ENCODE measurements at places on chromosomes 4 and X.

- no peak for DNase-seq
These were observed 108.6 kb downstream of the CENPC start for GRCh38 chr4:67436742-67437141.

DNA sequence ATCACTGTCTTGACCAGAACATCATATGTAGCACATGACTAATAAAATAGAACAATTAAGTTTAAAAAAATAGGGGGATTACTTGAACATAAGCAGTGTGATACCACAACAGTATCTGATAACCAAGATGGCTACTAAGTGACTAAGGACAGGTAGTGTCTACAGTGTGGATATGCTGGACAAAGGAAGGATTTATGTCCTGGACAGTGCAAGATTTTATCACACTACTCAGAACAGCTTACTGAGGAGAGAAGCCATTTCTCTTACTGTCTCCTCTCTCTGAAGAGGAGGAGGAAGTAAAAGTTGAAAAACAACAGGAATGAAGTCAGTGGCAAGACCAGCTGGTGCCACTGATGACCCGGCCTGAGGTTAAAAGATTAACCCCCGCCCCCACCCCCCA is 4.0 kb upstream of the SLC10A7 start:
- no peak for DNase-seq

DNA sequence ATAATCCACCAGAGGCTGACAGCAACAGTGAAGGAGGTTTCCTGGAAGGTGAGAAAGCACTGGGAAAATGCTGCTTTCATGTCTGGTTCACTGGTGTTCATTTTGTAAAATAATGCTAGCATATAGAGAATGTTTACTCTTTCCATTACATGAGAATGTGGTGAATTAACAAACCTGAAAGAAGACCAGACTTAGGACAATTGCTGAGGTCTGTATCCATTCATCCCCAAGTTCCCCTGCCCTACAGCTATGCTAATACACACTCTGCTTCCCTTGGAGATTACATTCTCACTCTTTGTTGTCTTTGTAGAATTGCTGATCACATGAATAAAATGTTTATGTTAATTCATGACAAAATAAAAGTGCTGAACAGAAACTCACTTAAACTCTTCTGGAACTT is 99.5 kb downstream of the ARHGAP6 start:
- DNase-seq = no peak

DNA sequence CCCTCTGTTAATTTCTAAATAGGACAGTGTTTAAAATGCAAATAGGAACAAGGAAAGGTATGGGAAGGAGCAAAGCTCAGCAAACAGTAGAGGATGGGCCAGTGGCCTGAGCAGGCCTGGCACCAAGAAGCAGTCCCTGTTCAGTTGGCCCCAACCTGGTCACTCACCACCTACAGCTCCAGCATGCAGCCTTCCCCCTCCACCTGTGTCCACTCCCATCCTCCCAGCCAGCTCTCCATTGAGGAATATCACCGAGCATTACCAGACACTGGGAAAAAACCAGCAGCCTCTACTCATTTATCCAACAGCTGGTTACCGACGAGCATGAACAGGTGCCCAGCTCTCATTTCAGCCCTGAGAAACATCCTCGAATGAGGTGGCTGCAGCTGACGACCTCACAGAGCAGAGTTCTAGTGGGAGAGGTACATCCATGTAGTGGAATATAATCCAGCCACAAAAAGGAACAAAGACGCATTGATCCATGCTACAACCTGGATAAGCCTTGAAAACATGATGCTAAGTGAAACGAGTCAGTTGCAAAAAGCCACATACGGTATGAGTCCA is 25.6 kb downstream of the CD99L2 start:
- no peak for DNase-seq

DNA sequence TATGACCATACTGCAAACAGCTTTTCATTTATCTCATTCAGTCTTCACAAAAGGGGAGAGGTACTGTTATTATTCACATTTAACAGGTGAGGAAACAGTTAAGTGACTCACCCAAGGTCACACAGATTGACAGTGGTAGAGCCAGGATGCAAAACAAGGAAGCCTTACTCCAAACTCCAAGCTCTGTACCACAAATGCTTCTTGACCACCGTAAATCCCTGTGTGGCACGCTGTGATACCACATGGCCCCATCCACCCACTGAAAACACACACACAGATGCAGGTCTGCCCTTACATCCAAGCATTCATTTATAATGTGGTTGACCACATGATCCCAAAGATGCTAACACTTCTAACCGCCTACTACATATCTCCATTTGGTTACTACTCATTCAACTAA is 129.5 kb downstream of the TSPAN5 start:
- no peak for DNase-seq

GRCh38 chr4:153110739-153111138 is 93.5 kb upstream of the TRIM2 start:
- no peak for DNase-seq

- DNase-seq = no peak
These were observed 222.8 kb downstream of the FRMPD4 start for GRCh38 chrX:12360986-12361598.

Measured in stimulated activated CD8-positive, alpha-beta memory T cell treated with anti-CD3 and anti-CD28 coated beads, Interleukin-4, amount 100 ng/mL, for 4 hours (primary cell).